PC-9 (cell line): ENCODE measurements at places on chromosomes 12 and 14. TPM values are rescaled to one million over a fixed set of nuclear protein-coding genes. Genes with fewer than 3 reads are reported as not detected.
A peak's percentile ranks its signal among the peaks of the same experiment; 100 is the strongest.

The PPP4R4 gene
- not detected in 2 replicates for total RNA-seq

The RPGRIP1 gene
- 0.75 and 2.1 TPM in 2 replicates for total RNA-seq

GRCh38 chr12:14828892-14829291 is 14.4 kb downstream of the ART4 start:
- no peak for DNase-seq
- H3K4me3 ChIP-seq = no peak overlapping the region
- no peaks in the 10 kb centered on the region for H3K27me3 ChIP-seq
- no peaks in the 10 kb centered on the region for H3K4me1 ChIP-seq
- H3K27ac ChIP-seq = no peak overlapping the region

DNA sequence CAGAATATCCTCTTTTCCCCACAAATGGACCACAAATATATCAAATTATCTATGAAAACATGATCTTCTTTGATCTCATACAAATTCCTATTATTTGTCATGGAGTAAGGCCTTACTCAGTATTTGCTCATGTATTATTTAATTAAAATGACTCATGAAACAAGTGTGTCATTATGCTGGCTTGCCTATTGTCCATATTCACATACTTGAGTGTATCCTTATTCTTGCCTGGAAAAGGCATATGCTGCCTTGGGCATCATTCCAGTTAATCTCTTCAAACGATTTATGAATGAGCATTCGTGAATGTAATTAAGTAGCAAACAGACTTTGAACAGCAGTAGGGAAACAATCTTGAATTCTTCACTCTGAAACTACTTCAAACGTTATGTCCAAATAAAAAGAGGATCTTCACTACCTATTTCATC is 22.6 kb upstream of the SNRPF start:
- H3K4me1 ChIP-seq = peaks cover 21% of the 10 kb centered on the region
- DNase-seq = peak; percentile 79
- 0 out of 2 replicates have a peak overlapping the region, but pooled peaks have one; percentile 17 for H3K27ac ChIP-seq
- no peaks in the 10 kb centered on the region for H3K27me3 ChIP-seq

The CLEC12A gene
- total RNA-seq = 0.55 and 1.0 TPM in 2 replicates

GRCh38 chr12:78959556-78959955 is 95.0 kb downstream of the SYT1 start:
- no peak overlapping the region for H3K4me3 ChIP-seq
- no peaks in the 10 kb centered on the region for H3K36me3 ChIP-seq
- DNase-seq = no peak
- 0 out of 2 replicates have a peak, but pooled peaks cover 7% of the 10 kb centered on the region for H3K4me1 ChIP-seq
- H3K27ac ChIP-seq = no peak overlapping the region
- no peaks in the 10 kb centered on the region for H3K27me3 ChIP-seq

The PTPRB gene
- 1.3 and 1.9 TPM in 2 replicates for total RNA-seq

DNA sequence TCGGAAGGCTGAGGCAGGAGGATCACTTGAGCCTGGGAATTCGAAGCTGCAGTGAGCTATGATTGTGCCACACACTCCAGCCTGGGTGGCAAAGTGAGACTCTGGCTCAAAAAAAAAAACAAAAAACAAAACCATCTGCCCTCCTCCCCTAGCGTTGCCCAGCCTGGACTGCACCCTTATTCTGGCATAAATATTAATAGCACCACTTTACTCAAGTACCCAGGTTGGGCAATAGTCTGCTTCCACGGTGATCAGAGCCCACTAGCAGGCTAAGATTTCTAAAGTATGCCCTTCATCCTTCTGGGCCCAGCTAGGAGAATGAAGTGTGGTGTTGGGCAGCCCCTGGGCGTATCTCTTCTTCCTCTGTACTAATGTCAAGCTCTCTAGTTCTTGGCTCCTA is 33.3 kb downstream of the KCTD10 start:
- no peak for DNase-seq
- H3K36me3 ChIP-seq = peaks cover 6% of the 10 kb centered on the region; the same call in 1 of the 2 replicates
- H3K4me3 ChIP-seq = no peak overlapping the region
- no peaks in the 10 kb centered on the region for H3K4me1 ChIP-seq
- H3K27me3 ChIP-seq = no peaks in the 10 kb centered on the region

The MSI1 gene
- total RNA-seq = 0.95 and 1.7 TPM in 2 replicates

GRCh38 chr14:86521031-86521730 is 991.2 kb downstream of the FLRT2 start:
- DNase-seq = no peak
- no peaks in the 10 kb centered on the region for H3K36me3 ChIP-seq
- no peak overlapping the region for H3K4me3 ChIP-seq
- H3K27me3 ChIP-seq = no peaks in the 10 kb centered on the region
- H3K27ac ChIP-seq = no peak overlapping the region

The SDSL gene
- 14.2 and 26.6 TPM in 2 replicates for total RNA-seq

DNA sequence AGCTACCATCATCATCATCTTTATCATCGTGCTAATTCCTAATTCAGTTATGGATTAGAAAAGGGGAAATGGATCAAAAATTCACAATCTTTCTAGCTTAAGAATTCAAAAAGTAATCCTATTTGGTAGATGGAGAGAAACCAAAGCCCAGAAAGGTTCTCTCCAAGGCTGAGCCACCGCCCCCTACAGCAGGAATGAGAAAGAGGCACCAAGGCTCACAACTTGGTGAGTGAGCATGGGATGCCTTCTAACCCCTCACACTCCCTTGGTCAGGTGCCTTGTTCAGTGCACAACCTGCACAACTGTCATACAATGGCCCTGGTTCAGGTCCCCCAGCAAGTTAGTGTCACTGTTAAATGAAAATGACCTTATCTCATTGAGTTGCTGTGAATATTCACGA is 171.5 kb downstream of the ANO2 start:
- H3K27me3 ChIP-seq = peaks cover 33% of the 10 kb centered on the region
- no peak overlapping the region for H3K27ac ChIP-seq
- H3K4me1 ChIP-seq = no peaks in the 10 kb centered on the region
- H3K36me3 ChIP-seq = no peaks in the 10 kb centered on the region
- DNase-seq = no peak
- no peak overlapping the region for H3K4me3 ChIP-seq

GRCh38 chr14:52119030-52119429 is 50.2 kb upstream of the NID2 start:
- H3K27me3 ChIP-seq = no peaks in the 10 kb centered on the region
- no peak overlapping the region for H3K27ac ChIP-seq
- no peaks in the 10 kb centered on the region for H3K36me3 ChIP-seq
- DNase-seq = no peak
- H3K4me3 ChIP-seq = no peak overlapping the region

The NFE2 gene
- 1.5 and 1.7 TPM in 2 replicates for total RNA-seq

DNA sequence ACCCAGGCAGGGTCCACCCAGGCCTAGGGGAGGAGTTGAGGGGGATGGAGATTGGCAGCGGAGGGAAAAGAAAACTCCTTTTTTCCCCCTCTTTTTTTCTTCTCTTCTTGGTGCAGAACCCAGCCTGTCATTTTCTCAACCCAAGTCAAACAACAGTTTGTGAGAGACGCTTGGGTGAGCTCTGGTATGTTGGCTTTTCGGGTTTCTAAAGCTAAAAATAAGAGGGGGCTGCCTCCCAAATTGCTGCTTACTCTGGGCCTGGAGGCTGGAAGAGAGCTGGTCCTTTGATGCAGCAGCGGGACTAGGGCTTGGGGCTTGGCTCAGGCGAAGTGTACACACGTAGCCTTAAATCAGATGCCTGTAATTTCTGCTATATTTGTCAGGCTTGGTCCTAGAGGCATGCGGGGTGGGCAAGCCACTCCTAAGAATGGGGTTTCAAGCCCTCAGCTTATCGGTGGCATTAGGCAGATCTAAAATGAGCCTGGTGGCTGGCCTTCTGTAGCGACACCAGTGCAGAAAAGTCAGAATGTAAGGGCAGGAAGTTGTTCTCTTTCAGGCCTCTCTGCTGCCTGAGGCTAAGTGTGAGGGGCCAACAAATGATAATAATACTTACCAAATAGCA is 816 bp upstream of the SLC8A3 start:
- no peaks in the 10 kb centered on the region for H3K36me3 ChIP-seq
- H3K4me1 ChIP-seq = no peaks in the 10 kb centered on the region

- no peaks in the 10 kb centered on the region for H3K4me1 ChIP-seq
- no peak overlapping the region for H3K27ac ChIP-seq
- no peaks in the 10 kb centered on the region for H3K36me3 ChIP-seq
- no peak for DNase-seq
- H3K4me3 ChIP-seq = no peak overlapping the region
These were observed 161.6 kb upstream of the SOX5 start for GRCh38 chr12:24111086-24111485.
